ENCODE measurements at places on chromosomes 2 and 18. TPM values are rescaled to one million over a fixed set of nuclear protein-coding genes. Genes with fewer than 3 reads are reported as not detected.

DNA sequence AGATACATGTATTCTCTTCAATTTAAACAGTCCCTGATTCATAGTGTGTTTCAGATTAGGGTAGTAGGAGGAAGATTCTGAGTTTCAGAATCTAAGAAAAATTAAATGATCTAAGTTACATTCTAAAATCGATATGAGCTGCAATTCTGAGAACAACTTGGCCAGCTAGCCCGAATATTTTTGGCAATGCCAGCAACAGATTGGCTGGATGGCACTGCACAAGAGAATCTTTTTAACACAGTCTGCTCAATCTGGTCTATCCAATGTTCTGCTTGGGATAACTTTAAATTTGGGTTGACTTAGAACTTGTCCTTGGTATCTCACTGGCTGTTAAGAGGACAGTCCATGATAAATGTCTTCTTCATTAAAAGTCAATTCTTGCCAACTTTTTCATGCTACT lies 853.9 kb downstream of the NRXN1 start:
- no peak for DNase-seq

KCNE4 gene
- total RNA-seq = 21.5 TPM

DNA sequence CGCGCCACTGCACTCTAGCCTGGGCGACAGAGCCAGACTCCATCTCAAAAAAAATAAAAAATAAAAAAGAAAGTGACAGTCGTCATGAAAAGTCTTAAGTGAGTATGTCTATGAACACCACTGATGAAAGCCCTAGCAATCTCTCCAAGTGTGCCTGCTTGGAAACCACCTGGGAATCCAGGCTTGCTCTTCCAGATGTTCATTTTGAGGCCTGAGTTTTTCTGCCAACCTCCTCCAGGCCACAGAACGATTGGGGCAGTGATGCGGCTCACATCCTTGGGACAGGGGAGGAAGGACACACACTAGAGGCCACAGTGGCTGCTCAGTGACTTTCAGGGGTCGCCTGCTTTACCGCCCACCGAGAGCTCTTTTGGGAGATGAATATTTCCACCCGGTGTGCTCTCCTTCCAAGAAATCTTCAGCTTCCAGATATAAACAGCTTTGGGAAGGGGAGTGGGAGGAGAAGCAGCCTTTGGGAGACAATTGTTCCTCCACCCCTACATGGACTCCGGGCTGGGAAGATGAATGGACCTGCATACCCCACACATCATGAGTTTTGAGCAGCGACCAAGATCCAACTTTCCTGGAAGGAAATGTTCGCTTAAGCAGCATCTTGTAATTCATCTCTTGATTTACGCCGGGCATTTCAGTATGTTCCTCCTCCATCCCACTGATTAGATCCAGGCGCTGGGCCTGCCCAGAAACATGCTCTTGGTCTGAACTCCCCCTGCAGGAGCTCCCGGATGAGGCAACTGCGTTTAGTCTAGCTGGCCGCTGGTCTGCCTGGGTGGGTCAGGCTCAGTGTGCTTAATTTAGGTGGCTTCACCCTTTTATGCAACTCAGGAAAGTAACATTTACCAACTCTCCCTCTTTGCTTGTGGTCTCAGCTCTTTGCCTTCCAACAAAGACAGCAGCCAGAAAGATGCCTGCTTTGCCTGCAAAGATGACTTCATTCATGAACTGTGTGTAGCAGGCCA lies 6.2 kb upstream of the ARMC9 start:
- peak; percentile 94 for DNase-seq

GRCh38 chr2:239378918-239379640 lies 21.7 kb downstream of the HDAC4 start:
- DNase-seq = peak; percentile 48

GRCh38 chr2:85496436-85496835 lies 42.5 kb upstream of the MAT2A start:
- no peak for DNase-seq

DNA sequence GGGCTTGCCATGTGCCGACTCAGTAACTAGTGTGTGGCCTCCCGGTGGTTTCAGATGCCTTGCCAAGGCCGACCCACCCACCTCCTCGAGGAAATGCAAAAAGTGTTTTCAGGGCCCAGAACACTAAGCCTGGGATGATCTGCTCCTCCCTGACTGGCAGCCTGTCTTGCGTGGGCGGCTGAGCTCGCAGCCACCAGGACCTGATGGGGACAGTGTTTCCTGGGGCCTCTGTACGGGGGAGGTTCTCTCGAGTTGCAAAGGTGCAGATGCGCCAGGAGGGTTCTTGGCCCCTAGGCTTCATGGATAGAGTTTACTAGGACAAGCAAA lies 85.2 kb downstream of the GLI2 start:
- peak; percentile 67 for DNase-seq

All from aorta (tissue), 5 donors.